Stomach (tissue), 19 donors: ENCODE measurements at places on chromosomes 12 and 14.
A peak's percentile ranks its signal among the peaks of the same experiment; 100 is the strongest.

DNA sequence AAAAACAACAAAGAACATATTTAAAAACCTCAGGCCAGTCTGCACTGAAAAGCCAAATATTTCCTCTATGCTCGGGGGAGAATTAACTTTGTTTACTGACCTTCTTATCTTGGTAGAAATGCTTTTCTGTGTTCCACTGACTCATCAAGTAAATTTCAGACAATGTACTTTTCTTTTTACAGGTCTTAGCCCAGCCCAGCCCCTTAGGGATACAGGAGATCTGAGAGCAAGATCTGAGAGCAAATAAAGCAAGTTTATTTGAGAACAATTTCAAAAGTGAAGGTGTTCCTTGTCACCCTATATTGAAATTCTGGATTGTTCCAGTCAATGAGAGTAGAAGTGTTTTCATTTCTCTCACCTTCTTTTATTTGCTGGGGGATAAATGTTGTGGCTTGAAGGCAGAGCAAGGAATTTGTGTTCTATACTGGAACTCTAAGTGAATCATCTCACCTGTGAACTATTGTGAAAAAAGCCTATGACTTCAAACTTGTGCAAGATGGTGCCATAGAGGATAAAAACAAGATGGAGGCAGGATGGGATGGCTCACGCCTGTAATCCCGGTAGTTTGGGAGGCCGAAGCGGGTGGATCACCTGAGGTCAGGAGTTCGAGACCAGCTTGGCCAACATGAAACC, 7.9 kb upstream of the GPRC5A start:
- DNase-seq = peak; percentile 77

DNA sequence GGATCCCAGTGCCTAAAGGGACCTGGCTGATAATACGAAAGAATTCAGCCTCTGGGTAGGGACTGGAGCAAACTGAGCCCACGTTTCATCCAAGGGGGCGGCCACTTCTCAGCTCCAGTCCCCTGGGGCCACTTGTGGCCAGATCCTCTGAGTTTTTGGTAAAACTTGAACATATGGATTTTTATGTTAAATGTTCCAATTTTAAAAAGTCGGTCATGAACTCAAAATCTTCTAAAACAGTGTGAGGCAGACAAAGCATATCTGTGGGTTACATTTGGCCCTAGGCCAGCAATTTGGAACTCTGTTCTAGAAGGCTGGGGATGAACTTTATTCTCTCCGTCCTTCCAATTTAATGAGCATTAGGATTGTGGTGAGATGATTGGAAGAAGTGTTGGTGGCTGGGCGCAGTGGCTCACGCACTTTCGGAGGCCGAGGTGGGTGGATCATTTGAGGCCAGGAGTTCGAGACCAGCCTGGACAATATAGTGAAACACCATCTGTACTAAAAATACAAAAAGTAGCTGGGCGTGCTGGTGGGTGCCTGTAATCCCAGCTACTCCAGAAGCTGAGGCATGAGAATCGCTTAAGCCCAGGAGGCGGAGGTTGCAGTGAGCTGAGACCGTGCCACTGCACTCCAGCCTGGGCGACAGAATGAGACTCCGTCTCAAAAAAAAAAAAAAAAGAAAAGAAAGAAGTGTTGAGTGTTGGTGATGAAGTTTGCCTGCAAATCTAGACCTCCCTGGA, 3.0 kb upstream of the PPP1CC start:
- DNase-seq = no peak

- no peak for DNase-seq
Measured at GRCh38 chr12:105343836-105344235, 13.3 kb downstream of the C12orf75 start.

- DNase-seq = peak; percentile 30
Measured at GRCh38 chr14:49363821-49364751, 222.1 kb downstream of the RPS29 start.

DNA sequence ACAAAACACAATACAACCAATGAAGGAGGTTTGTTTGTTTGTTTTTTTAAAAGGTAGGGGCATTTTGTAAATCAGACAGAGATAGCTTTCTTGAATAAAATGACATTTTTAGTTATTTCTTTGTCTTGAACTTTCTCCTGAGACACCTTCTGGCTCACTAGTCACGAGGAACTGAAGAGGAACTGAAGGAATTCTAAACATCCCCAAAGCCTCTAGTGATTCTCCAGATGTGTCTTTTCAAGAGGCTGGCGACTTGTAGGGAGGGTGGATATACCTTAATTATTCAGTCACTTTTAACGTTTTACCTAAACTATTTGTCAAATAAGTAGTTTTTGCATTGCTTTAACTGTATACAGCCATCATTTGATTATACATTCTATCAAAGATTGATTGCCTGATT, 211.2 kb upstream of the LRIG3 start:
- DNase-seq = no peak

DNA sequence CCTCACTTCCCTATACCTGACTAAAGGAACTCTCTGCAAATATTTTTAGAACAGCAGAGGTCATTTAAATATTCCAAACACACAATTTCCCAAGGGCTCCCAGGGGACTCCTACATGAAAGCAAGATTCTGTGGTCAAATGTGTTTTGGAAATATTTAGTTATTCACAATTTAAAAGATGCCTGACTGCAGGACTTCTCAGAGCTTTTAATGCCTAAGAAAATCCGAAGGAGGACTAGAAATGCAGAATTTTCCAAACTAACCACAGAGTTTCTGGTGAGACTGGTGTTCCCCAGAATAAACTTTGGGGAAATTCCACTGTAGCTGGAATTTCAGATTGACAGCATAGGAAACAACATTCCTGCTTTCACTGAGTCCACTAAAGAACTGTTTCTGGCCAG, 84.8 kb upstream of the MAP1LC3B2 start:
- DNase-seq = no peak

GRCh38 chr14:90676356-90676755, 139.9 kb downstream of the TTC7B start:
- no peak for DNase-seq

- DNase-seq = no peak
Measured at GRCh38 chr12:52591521-52591920, 9.7 kb downstream of the KRT72 start.

DNA sequence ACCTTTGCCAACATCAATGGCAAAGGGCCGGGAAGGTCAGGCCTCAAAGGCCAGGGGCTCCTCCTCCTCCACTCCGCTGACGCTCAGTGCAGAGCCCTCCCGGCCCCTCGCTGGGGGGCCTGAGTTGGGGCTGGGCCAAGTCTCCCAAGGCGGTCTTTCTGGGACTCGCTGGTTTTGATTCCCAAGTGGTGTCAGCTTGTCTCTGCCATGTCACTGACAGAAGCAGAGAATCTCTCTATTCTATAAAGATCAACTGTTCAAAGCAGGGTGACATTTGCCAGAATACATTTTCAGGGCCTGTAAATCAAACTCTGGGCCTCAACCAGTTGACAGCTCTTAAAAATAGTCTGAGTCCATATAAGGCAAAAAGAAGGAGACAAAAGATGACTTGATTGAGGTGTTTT, 75.9 kb downstream of the CCDC88C start:
- DNase-seq = no peak

GRCh38 chr12:86601550-86602308, 345.5 kb upstream of the MGAT4C start:
- no peak for DNase-seq

GRCh38 chr12:76391461-76391860, 43.2 kb upstream of the BBS10 start:
- DNase-seq = no peak

DNA sequence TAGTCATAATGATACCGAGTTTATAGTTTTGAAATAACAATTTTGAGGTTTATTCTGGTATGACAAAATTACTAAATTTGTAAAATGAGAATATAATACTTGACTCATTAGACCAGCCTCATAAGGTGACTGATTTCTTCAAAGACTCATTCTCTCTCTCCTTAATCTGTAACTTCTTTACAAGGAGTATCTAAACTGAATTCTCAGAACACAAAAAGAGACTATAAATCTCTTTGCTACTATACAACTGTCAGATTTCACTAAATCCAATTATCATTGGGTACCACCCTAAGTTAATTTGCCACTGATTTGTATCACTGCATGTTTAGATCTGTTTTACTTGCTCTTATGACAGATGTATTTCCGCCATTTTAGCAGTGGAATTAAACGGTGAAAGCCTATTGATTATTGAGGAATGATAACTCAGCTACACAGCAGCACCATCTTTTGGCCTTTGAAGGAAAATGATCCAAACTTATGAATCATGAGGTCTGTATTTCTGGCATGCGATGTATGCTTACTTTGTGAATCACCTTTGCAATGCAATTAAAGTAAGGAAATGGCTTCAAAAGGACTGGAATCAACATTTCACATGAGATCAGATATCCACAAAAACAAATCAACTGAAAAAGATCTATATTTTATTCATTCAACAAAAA, 161.2 kb downstream of the RERGL start:
- peak; percentile 9 for DNase-seq
